Pancreas (tissue), 10 donors: ENCODE measurements at places on chromosomes 3 and 15. TPM values are rescaled to one million over a fixed set of nuclear protein-coding genes. Genes with fewer than 3 reads are reported as not detected.

Gene PYGO1
- total RNA-seq, result 2.3 TPM

GRCh38 chr3:73626106-73626505 is 1.4 kb upstream of the PDZRN3 start:
- no peak for DNase-seq

Gene PLIN1
- 0.47 TPM for total RNA-seq

Gene GP9
- total RNA-seq, result not detected

DNA sequence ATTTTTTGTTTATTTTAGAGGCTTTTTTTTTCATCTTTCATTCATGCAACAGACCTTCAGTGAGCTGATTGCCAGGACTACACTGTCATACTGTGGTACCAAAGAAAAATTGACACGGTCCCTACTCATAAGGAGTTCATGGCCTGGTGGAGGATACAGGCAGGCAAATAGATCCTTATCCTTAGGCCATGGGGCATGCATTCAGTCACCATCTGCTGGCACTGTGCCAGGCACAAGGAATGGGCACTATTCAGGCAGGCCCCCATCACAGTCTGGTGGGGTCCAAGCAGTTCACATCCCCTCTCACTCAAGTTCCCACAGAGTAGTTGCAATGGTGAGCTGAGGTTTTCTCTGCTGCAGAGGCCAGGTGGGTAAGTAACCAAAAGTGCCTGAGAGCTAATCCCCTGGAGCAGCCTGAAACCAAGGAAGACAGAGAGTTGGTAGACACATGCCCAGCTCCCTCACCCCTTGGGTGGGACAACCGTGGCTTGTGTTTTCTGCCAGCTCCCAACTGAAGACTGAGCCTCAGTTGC is 17.3 kb downstream of the CISH start:
- no peak for DNase-seq

Gene GRK7
- total RNA-seq, result not detected

GRCh38 chr3:31165399-31165860 is 271.0 kb upstream of the GADL1 start:
- DNase-seq, result no peak

- no peak for DNase-seq
Measured at GRCh38 chr3:111392894-111393398, 149.1 kb upstream of the CD96 start.

DNA sequence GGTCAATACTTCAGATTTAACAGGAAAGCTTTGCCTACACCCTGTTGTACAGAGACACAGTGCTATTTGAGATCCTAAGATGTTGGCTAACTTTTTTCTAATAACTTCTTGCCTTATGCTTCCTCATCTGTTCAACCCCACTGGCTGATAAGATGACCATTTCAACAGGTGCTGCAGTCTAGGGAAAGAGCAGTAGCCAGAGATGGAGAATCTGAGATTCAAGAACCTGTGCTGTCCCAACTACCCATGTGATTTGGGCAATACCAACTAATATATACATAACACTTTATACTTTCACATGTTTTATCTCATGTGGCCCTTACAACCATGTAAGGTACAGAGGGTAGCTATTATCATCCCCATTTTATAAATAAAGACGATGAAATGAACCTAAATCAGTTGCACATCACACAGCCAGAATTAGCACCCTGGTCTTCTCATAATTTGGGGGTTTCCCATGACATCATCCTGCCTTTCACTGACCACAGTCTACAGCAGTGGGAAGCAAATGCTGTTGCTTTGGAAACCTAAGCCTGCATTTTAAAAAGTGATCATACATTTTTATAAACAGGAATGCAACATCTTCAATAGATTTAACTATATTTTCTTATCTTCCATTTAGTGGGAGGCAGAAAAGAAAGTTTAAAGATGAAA is 9.7 kb downstream of the TTC23 start:
- no peak for DNase-seq

Gene TUSC7
- total RNA-seq, result not detected

DNA sequence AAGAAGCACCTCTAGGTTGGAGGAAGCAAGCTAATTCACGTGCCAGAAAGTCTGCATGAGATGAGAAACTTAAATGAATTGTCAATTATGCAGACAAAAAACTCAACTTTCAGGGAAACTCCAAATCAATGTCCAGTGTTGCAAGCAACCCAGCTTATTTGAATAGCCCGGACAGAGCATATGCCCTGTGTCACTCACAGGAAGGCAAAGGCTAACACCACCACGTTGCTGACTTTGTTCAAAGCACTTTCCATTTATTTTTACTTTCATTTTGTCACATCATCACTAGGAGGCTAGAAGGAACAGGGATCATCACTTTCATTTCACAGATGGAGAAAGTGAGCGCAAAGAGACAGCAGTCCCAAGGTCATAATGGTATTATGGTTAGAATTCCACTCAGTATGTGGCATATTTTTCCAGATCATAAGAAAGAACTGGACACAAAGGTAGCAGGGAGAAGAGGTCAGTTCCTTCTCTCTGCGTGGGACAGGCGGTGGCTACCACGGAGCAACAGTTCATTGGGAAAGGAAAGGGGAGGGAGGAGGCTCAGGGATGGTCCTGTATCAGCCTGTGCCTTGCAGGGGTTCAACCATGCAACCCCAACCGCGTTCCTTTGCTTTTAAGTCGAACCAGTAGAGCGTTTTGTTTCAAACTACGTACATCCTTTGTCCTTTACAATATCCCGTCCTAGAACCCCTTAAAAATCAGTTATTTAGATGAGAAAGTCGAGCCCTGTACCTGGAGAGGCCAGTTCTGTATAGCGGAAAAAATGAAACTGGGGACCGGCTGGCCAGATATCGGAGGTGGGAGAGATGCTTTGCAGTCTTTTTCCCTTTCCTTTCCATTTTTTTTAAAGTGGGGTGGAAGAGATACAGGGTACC is 1.1 kb downstream of the HEG1 start:
- no peak for DNase-seq

- DNase-seq, result no peak
Measured at GRCh38 chr3:171883893-171884279, 40.7 kb downstream of the TMEM212 start.

DNA sequence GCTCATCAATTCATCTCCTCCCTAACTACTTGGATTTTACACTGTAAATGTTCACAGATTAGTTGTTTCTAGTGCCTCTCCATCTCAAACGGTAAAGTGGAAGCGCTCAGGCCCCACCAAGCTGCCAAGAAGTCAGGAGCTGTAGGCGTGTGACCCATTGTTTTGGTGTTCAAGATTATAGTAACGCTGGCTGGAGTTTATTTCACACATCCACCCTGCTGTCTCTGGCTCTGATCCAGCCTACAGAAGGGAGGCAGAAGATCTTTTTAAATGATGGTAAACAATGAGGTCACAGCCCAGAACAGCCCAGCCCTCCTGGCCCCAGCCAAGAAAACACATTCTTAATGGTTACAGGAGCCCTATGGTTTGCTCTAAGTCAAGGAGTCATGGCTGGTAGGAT is 25.7 kb upstream of the GALNT15 start:
- no peak for DNase-seq

GRCh38 chr3:30611613-30612436 is 5.4 kb downstream of the TGFBR2 start:
- no peak for DNase-seq

DNA sequence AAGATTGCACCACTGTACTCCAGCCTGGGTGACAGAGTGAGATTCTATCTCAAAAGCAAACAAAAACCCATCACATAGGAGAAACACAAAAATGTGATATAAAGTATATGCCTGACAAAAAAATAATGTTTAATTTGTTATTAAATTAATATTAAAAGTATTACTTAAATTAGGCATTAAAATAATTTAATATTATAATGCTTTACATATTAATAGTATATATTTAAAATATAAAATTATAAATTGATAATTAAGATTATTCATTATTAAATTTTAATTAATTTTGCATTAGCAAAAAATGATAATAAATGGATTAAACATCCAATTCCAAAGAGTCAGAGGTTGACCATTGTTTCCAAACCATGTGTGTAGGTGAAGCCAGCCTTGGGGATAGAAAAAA is 22.0 kb upstream of the GABRA5 start:
- DNase-seq, result no peak

GRCh38 chr3:185341616-185342458 is 21.1 kb upstream of the MAP3K13 start:
- no peak for DNase-seq

Gene HCN4
- 0.26 TPM for total RNA-seq

Gene OXTR
- 0.05 TPM for total RNA-seq

GRCh38 chr15:29467091-29467490 is 197.5 kb upstream of the NSMCE3 start:
- no peak for DNase-seq

- no peak for DNase-seq
Measured at GRCh38 chr3:176041812-176042211, 1155.5 kb downstream of the TBL1XR1 start.

- DNase-seq, result no peak
Measured at GRCh38 chr3:170346481-170347392, 10.8 kb upstream of the SKIL start.

DNA sequence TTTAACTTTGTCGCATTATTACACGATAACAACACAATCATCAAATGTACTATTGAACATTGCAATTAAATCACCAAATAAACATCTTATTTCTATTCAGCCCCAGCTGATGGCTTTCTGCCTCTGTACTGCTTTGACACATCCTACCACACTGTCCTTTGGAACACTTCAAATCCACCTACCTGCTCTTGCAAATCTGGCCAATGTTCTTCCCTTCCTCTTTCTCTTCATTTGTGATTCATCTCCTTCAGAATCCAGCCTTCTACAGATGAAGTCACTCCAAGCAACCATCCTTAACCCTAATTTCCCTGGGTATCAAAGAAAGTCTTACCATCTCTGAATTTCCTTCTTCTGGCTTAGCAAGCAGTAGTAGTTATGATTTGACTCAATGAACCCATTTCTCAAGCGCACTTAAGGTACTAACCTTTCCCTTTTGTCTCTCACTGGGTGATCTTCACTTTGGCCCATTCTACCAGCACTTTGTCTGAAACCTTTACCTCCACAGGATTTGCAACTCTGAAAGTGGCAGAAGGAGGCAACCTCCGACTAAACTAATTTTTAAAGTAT is 502.9 kb downstream of the FOXP1 start:
- DNase-seq, result no peak

- no peak for DNase-seq
Measured at GRCh38 chr3:47612178-47612577, 33.5 kb upstream of the CSPG5 start.

DNA sequence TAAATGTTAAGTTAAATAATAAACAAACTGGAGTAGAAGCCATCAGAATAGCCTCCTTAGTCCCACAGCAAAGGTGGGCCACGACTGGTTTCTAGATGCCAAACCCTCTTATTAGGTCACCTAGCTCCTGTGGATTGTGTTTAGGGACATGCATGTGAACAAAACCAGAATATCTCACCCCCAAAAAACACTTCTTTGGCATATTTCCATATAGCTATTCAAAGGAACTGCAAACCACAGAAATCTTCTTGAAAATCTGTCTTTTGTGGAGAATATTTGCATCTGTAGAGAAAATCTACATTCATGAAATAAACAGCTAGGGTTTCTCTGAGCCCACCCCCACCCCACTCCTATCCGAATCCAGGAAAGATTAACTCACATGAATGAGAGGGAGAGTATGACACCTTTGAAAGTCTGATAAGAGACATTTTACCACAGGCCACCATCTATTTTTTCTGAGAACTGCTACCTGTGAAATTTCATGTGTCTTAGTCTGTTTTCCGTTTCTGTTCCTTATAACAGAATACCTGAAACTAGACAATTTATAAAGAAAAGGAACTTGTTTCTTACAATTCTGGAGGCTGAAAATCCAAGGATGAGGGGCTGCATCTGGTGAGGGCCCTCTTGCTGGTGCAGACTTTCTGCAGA is 159.4 kb downstream of the NEK10 start:
- DNase-seq, result no peak

DNA sequence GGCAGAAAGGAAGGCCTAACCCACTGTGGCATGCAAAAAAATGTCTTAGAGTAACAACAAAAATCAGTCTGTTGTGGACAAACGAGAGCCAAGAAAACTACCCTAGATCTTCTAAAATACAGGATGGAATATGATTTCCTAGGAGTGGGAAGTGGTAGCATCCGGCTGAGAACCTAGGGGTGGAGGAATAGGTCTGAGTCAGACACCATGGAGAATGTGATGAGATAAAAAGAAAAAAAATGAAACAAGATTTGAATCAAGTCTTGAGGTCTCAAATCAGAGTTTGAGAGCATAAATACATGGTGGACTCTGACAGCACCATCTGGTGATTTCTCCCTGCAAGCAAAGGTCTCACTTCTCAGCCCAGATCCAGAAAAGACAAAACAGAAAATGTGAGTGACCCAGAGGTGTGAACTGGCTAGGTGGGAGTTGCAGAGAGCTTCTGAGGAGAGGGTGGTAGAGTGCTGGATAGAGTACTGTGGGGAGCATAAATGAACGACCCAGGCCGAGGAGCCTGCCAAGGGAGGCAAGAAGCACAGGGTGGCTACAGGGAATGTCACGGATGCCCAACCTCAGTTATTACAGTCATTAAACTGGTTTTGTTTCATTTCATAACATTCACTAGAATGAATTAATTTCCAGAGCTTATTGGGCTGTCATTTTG is 27.6 kb upstream of the VEPH1 start:
- DNase-seq, result no peak

- DNase-seq, result no peak
Measured at GRCh38 chr15:60093273-60094067, 89.4 kb downstream of the FOXB1 start.

Gene FRMD4B
- total RNA-seq, result 8.7 TPM

Gene MUC4
- 0.12 TPM for total RNA-seq

- no peak for DNase-seq
Measured at GRCh38 chr3:45010811-45011333, 15.2 kb upstream of the CLEC3B start.

DNA sequence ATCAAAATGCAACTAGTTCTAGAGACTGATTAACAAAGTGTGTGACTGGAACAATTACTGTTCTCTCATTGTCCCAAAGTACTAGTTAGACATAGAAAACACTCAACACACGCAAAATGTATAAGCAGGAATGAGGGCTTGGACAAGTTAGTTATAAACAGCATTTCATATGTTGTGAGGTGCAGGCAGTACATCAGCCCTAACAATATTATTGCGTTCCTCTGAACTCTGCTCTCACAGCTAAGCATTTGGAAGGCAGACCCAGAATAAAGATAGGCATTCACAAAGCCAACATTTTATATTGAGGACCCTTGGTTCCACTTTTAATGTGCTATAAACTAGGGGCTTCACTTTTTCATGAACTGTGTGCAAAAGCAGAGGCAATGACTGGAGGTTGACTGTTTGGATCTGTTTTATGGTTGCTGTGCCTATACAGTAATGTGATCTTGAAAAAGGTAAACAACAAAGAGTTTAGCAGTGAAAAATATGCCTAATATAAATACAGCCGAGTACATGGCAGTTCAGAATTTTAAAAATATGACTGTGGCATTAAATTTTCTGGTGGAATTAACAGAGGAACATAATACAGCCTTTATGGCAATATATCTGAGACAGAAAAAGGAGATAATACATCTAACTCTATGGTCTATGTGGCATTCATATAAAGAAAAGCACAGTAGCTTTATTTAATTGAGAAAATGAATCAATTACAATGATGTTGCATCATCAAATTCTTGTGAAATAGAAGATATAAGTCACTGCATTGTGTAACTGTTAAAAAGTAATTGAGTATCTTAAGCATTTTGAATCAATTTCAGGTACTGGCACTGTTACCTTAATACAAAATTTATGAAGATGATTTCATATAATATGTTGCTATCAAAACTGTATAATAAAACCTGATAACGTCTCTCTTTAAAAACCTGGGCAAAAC is 80.0 kb upstream of the SKOR1 start:
- DNase-seq, result no peak
